ENCODE measurements at places on chromosomes 3 and 15.

- DNase-seq: no peak
Measured at GRCh38 chr3:160069986-160070385, 81.4 kb downstream of the IL12A start.

DNA sequence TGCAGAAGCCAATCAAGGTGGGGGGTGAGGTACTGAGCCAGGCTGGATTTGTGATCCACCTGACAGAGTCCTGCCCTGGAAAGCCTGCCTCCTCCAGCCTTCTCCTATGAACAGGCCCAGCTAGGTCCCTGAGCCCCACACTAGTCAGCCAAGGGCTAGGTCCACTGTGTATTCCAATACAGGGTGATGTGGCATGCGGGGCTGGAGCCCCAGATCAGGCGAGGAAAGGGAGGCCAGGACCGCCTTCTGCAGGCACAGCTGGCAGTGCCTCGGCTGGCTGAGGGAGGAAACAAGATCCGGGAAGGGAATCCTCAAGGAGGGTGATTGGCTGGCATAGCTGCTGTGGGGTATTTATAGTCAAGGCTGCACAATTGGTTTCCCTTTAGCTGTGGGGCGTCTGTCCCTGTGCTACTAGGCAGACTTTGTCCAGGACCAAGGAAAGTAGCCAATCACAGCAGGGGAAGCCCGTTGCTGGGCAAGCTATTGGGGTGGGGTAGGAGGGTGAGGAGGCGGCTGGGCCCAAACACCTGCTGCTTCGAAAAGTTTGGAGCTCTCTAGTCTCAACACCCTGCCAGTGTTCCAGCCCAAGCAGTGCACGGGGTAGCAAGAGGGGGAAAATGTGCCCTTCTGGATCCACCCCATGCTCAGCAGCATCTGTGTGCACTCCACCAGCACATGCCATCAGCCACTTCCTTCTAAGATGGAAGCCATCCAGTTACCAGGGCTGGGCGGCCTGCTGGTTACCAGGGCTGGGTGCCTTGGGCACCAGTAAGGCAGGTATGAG, 5.9 kb downstream of the KY start:
- no peak for DNase-seq

GRCh38 chr3:131038326-131038725, 11.6 kb downstream of the NEK11 start:
- DNase-seq: no peak

GRCh38 chr3:152539191-152539764, 270.5 kb downstream of the MBNL1 start:
- DNase-seq: no peak

GRCh38 chr3:30169487-30169886, 436.9 kb upstream of the TGFBR2 start:
- no peak for DNase-seq

DNA sequence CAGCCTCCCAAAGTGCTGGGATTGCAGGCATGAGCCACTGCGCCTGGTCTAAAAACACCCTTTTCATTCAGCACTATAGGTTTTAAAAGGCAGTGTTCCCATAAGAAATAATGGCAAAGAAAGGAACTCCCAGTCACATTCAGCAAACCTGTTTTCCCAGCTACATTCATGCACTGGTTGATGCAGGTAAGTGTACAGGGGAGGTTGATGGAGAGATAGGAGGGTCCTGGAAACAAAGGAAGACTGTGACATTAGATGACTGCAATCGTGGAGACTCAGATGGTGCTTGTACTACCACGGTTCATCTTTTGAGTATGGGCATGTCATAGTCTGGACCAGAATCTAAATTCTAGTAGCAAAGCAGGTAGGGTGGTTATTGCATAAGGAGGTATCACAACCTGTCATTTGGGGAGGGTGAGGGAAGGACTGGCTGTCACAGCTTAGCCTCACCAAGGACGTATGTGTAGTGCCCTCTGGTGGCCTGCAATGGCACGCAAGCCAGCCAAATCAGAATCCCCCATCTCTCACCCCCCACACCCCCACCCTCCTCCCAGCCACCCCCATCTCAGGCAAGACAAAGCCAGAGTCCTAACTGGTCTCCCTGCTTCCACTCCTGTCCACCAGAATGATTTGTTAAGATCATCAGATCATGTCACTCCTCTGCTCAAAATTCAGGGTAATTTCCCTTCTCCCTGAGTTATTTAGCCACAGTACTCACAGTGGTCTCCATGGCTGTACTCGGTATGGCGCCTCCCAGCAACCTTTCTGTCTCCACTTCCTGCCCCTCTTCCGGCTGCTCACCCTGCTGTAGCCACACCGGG, 28.8 kb upstream of the UBL7 start:
- DNase-seq: peak; percentile 48

GRCh38 chr3:11718637-11719405, 75.1 kb upstream of the VGLL4 start:
- peak; percentile 2 for DNase-seq

GRCh38 chr15:61889706-61890105, 170.5 kb downstream of the VPS13C start:
- no peak for DNase-seq

- DNase-seq: no peak
Measured at GRCh38 chr3:66098436-66098835, 59.7 kb upstream of the MAGI1 start.

DNA sequence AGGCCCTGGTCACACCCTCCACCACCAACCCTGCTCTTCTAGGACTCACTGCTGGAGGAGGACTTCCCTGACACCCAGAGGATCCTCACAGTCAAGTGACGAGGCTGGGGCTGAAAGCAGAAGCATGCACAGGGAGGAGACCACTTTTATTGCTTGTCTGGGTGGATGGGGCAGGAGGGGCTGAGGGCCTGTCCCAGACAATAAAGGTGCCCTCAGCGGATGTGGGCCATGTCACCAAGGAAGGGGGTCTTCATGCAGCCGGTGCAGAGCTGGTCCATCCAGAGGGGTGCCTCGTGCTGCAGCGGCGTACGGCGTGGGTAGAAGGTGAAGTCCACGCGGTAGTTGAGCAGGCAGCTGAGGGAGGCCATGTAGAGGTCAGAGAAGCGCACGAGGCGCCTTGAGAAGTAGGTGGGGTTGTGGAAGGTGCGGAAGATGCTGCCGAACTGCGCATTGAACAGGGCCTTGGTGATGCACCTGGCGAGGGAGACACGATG, 9.4 kb downstream of the NT5DC2 start:
- DNase-seq: no peak

DNA sequence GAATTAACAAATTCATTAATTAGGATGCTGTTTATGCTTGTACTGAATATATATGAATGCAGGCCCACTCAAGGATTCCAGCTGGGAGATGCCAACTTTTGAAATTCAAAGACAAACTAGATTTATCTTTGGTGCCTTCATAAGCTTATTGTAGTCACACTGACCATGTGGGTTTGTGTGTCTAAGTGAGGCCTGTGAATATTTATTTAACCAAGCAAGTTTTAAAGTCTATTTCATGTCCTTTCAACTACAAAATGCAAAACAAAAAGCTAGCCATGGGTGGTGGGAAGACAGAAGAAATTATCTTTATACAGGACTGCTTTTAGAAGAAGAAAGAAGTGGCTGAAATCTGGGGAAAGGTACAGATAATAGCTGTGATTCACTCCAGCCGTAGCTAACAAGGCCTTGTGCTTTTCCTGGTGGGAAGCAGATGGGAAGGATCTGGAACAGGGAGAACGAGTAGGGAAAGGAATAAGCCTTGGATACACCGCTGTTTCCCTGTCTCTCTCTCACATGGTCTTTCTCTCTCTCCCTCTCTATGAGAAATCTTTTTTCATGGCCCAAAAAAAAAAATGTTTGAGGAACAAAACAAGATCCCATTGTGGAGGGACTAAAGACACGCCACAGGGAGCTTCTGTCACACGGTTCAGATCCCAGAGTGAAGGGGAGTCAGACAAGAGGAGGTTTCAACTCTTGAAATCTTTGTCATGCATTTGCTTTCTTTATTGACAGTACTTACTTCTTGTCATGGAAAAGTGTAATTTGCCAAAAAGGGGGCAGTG, 225.5 kb downstream of the RORA start:
- DNase-seq: no peak

DNA sequence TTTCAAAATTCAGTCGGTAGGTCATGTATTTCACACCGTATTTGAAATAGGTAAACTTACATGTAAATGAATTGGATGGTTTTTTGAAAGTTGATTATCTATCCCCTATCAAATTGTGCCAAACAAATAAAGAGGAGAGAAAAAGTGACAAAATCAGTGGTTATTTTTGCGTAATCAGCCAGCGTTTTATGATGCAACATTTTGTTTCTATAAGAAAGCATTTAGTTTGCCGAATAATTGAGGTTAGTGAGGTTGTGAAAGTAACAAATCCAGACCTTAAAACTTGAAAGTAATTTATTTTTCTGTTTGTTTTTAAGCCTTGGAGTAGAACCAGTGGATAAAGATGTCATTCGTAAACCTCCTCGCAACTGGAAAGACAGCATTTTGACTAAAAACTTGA, 29.3 kb downstream of the ASTE1 start:
- no peak for DNase-seq

GRCh38 chr3:108818404-108818803, 4.2 kb upstream of the TRAT1 start:
- DNase-seq: peak; percentile 47

DNA sequence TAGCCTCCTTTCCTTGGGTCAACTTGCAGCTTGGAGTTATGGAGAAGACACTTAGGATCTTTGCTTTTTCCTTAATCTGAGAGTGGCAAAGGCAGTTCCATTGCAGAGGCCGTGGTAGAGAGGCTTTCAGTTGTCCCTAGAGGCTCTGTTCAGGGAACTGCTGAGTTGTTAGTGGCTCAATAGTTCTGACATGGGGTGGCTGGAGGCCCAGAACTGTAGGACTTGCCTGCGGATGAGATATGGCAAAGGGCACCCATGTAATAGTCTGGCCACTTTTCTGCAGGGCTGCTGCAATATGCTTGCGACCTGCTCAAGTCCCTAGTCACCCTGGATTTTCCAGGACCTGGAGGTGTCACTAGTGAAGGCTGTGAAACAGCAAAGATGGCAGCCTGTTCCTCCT, 99.9 kb downstream of the CLDN1 start:
- no peak for DNase-seq

GRCh38 chr15:45157974-45158373, 28.2 kb downstream of the DUOX1 start:
- no peak for DNase-seq

- DNase-seq: no peak
Measured at GRCh38 chr3:9196020-9196419, 53.4 kb downstream of the SRGAP3 start.

- DNase-seq: no peak
Measured at GRCh38 chr15:92733090-92733933, 77.7 kb upstream of the FAM174B start.

- no peak for DNase-seq
Measured at GRCh38 chr3:136805795-136806194, 13.1 kb upstream of the SLC35G2 start.

- no peak for DNase-seq
Measured at GRCh38 chr15:67176195-67176971, 78.1 kb downstream of the AAGAB start.

GRCh38 chr15:68256675-68257450, 20.7 kb upstream of the FEM1B start:
- DNase-seq: peak; percentile 41

DNA sequence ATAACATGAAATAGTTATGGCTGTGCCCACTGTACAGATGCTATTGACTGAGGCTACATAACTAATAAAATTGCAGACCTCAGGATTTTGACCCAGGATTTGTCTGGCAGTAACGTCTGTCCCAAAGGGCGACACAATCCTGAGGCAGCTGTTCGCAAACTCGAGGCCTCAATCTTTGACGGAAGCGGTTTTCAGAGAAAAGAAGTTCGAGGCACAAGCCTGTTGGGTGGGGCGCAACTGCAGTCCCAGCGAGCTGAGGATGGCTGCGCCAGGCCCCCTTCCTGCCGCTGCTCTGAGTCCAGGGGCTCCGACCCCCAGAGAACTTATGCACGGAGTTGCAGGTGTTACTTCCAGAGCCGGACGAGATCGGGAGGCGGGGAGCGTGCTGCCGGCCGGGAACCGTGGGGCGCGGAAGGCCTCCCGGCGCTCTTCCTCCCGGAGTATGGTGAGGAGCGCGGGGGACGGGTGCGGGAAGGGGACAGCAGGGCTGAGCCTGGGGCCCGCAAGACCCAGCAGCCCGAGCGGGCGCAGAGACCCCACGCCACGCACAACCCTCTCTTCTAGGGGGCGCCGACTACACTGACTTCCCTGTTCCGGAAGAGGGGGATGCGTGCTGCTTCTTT, at the start of gene PARP15:
TSS of gene PARP15 (plus strand) at position 242 of the 623 bp plus-strand sequence. CDS start at position 260, 18 bp downstream.
- DNase-seq: no peak

- DNase-seq: no peak
Measured at GRCh38 chr3:135887220-135887619, 78.3 kb upstream of the PPP2R3A start.

GRCh38 chr3:195757438-195757770, 36.6 kb downstream of the MUC20 start:
- no peak for DNase-seq

DNA sequence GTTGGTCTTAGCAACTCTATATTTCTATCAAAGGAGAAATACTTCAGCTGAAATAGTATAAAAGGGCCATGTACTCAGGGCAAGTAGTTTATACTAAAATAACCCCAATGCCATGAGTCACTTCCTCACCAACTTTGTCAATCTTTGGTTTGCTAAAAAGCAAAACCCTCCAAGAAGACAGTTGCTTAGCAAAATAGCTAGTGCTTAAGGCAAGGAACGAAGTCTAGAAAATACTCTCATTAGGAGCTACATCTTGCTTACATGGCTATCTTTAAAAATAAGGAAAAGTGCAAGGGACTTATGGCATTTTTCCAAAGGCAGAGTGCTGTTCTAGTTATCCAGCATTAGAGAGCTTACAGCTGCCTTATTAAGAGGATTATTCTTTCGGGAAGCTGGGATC, 28.4 kb downstream of the P3H2 start:
- no peak for DNase-seq

DNA sequence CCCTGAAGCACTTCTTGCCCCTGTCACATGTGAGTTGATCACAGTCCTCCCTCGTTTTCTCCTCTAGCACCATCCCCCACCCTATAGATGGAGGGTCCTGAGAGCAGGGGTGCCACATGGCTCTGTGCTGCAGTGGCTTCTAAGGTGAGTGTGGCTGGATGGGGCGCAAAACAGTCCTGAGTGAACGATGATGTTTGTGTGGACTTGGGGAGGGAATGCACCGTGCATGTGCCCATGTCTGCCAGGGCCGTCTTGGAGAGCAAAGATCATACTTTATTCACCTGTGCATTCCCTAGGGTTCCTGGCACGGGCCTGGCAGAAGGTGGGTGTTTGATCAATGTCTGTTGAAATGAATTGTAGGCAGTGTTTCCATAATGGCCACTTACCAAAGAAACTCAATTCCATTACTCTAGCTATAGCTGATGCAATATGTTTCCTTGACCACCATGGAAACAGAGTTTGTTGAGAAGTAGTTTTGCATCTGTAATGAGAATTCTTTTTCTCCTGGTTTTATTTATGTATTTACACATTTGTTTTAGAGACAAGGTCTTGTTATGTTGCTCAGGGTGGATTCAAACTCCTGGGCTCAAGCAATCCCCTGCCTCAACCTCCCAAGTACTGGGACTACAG, 58.0 kb downstream of the ABTB1 start:
- no peak for DNase-seq

GRCh38 chr3:45330510-45331295, 57.7 kb upstream of the LARS2 start:
- DNase-seq: no peak

Data from T follicular helper cell (primary cell).